Activated naive CD8-positive, alpha-beta T cell treated with anti-CD3 and anti-CD28 coated beads, Interleukin-2, amount 50 U/mL, for 24 hours (primary cell): ENCODE measurements at places on chromosomes 3 and 15.

- DNase-seq: no peak
These were observed 21.5 kb upstream of the ZNF609 start for GRCh38 chr15:64438653-64439447.

DNA sequence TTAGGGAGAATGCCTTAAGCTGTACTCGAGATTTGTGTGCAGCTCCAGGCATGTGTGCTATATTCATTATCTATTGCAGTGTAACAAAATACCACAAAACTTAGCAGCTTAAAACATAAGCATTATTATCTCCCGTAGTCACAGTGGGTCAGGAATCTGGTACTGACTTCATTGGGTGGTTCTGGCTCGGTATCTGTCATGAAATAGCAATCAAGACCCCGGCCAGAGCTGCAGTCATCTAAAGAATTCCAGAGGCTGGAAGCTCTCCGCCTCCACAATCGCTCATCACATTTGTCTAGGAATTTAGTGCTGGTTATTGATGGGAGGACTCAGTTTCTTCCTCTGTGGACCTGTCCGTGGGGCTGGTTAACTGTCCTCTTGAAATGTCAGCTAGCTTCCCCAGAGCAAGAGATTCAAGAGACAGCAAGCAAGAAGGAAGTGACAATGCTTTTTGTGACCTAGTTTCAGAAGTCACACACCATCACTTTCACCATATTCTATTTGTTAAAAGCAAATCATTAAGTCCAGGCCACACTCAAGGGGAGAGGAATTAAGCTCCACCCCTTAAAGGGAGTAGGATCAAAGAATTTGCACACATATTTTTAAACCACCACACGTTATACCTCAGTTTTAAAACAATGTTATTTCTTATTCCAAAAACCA is 76.1 kb downstream of the TOP2B start:
- DNase-seq: no peak

DNA sequence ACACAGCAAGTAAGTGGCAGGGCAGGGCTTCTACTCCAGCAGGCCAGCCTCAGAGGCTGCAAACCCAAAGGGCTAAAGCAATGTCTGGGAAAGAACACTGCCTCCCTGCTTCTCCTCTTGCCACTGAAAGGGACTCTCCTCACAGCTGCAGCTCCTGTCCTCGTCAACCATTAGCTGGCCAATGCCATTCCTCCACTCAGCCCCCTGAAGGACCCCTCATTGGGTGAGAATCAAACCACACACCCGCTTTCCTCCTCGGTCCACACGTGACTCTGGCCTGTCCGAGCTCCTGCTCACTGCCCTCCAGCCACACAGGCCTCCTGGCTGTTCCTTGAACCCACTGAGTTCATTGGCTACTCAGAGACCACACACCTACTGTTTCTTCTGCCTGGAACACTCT is 253.7 kb upstream of the TLE3 start:
- no peak for DNase-seq

DNA sequence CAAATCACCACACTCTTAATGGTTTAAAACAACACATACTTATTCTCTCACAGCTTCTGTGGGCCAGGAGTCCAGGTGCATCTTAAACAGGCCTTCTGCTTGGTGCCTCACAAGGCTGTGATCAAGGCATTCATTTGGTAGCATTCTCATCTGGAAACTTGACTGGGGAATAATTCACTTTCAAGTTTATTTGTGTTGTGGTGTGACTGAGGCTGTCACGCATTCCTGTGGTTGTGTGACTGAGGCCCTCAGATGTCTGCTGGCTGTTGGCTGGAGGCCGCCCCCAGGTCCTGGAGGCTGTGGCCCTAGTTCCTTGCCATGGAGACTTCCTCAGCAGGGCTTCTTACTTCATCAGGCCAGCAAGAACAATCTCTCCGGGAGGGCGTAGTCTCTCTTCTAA is 16.9 kb upstream of the FAM3D start:
- DNase-seq: peak; percentile 8

DNA sequence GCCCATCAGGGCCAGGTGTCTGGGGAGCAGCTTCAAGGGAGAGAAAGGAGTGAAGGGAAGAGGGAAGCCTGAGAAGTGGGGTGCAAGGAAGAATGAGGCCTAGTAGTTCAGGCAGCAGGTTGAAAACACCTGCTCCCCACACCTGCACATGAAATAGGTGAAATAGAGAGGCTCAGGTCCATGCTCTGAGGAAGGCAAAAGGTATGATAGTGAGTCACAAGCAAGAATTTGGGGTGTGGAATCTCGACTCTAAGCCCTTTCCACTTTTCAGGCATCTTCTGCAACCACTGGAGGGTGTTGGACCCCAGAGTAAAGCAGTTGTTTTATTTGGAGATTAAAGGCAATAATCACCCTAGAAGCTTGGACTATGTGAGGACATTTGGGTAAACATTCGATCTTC is 157.5 kb downstream of the CTNNB1 start:
- no peak for DNase-seq

DNA sequence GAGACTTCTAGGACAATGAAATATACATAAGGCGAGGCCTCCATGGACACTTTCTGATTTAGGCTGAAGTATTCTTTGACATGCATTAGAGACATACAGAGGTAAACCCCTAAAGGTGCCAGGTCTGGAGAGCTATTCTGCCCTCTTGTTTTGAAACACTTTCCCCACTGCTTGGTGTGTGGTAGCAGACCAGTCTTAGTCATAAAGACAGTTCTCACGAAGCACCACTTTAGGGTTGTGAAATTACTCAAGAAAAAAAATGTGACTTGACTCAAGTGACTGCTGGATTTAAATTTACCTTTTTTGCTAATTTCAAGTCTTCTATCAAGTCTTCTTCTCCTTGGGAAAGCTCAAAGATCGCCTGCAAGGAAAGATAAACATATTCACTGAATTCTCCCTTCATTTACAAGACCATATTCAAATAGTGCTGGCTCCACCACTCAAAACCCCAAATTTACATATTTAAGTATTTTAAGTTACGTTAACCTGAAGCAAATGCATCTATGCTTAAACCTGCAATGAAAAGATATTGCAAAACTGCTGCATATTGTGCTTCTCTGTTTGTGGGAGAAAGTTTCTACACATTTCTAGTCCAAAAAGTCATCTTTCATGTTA is 48.4 kb downstream of the ARHGEF3 start:
- DNase-seq: no peak

GRCh38 chr3:194344012-194344411 is 7.1 kb downstream of the CPN2 start:
- peak; percentile 82 for DNase-seq

- no peak for DNase-seq
These were observed 40.3 kb downstream of the SLC6A20 start for GRCh38 chr3:45756055-45756454.

DNA sequence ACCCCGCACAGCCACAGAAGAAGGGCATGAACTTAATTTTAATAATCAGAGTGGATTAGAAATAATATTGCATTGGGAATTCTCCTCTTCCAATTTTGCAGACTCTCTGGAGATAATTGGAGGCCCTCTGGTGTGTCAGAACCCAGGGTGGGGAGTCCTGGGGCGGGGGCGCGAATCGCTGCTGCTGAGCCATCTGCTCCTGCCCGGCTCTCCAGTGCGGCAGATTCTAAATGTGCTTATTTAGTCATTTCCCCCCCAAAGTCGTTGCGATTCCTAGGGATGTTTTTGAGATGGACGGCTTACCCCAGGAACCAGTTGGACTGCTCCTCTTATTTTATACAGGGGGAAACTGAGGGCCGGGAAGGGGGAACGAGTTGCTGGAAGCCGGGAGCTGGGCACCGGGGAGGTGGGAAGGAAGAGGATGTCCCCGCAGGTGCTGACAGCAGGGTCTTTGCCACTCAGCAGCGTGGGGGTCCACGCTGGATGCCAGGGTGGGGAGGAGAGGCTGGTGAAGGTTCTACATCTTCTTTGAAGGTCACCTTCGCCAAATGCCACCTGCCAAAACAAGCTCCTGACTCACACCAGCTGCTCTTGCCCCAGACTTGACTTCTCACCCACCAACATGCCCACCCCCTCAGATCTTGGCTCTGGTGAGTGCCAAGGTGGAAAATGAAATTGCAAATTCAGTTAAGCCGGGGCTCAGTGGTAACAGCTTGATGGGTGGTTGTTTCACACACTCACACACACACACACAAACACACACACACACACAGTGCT is 91.3 kb upstream of the PRR23E start:
- DNase-seq: no peak

GRCh38 chr3:189766416-189766815 is 135.2 kb downstream of the TP63 start:
- DNase-seq: no peak

GRCh38 chr3:157063926-157064325 is 96.0 kb downstream of the CCNL1 start:
- DNase-seq: no peak

- DNase-seq: no peak
These were observed 36.7 kb upstream of the MBNL1 start for GRCh38 chr3:152232001-152232400.

DNA sequence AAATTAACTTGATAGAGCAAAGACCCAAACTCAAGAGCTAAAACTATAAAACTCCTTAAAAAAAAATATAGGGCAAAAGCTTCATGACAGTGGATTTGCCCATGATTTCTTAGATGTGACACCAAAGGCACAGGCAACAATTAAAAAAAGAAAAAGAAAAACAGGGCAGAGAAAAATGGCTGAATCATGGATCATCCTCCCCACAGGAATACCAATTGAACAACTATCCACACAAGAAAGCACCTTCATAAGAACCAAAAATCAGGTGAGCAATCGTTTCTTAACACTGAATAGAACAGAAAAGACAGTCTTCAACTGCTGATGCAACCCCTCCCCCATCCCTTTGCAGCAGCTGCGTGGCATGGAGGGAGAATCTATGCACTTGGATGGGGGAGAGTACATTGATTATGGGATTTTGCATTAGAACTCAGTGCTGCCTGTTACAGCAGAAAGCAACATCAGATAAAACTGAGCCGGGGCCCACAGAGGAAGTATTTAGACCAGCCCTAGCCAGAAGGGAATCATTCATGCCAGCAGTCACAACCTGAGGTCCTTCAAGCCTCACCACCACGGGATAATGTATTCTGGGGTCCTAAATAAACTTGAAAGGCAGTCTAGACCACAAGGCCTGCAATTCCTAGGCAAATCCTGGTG is 15.7 kb downstream of the C3orf33 start:
- no peak for DNase-seq

GRCh38 chr3:81968658-81969057 is 207.2 kb upstream of the GBE1 start:
- DNase-seq: no peak

GRCh38 chr3:167675848-167676247 is 22.1 kb upstream of the WDR49 start:
- no peak for DNase-seq

DNA sequence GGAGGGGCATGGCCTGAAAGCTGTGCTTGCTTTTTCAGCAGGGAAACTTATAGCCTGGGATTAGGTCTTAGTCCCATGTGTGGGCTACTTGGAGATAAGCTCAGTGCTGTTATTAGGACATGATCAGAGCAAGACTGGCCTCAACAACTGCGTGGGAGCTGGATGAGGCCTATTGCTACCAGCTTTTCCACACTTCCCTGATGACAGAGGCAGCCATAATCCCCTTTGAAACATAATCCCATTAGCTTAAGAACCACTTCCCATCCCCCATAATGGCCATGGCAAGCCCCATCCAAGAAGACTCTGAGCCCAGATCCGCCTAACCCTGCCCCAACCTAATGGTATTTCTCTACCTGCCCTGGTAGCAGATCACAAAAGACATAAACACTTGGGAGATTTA is 26.6 kb upstream of the GK5 start:
- DNase-seq: no peak

DNA sequence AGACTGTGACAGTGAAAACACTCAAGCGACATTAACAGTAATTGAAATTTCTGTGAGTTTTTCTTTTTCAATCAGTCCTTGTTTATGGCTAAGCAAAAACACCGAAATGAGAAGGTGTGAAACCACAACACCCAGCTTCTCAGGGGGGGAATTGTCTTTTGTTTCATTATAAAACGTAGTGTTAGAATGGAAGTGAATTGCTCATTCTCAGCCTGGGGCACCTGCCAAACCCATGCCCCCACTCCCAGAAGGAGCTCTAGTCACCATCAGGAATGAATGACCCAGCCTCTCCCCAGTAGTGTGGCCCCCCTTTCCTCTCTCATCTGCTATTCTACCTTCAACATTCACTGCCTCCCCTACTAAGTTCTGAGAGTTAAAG is 185.8 kb upstream of the CFAP20DC start:
- DNase-seq: peak; percentile 10

DNA sequence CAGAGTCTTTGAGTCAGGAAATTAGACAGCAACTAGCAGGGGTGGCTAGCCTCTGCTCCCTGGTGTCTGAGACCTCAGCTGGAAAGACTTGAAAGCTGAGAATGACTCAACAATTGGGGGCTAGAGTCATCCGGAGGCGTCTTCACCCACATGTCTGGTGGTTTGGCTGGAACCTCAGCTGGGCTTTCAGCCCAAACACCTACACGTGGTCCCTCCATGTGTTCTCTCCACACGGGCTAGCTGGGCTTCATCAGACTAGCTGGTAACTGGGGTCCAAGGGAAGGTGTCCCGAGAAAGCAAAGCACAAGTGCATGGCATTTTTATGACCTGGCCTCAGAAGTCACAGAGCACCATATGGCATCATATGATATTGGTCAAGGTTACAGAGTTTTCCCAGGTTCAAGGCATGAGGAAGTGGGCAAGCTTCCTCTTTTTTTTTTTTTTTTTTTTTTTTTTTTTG is 19.9 kb upstream of the ABHD2 start:
- peak; percentile 72 for DNase-seq

- no peak for DNase-seq
These were observed 161.4 kb upstream of the IQSEC1 start for GRCh38 chr3:13234666-13235065.

GRCh38 chr3:27208961-27209616 is 160.1 kb downstream of the NEK10 start:
- no peak for DNase-seq

- DNase-seq: no peak
These were observed 53.6 kb downstream of the PGPEP1L start for GRCh38 chr15:98953968-98954367.

DNA sequence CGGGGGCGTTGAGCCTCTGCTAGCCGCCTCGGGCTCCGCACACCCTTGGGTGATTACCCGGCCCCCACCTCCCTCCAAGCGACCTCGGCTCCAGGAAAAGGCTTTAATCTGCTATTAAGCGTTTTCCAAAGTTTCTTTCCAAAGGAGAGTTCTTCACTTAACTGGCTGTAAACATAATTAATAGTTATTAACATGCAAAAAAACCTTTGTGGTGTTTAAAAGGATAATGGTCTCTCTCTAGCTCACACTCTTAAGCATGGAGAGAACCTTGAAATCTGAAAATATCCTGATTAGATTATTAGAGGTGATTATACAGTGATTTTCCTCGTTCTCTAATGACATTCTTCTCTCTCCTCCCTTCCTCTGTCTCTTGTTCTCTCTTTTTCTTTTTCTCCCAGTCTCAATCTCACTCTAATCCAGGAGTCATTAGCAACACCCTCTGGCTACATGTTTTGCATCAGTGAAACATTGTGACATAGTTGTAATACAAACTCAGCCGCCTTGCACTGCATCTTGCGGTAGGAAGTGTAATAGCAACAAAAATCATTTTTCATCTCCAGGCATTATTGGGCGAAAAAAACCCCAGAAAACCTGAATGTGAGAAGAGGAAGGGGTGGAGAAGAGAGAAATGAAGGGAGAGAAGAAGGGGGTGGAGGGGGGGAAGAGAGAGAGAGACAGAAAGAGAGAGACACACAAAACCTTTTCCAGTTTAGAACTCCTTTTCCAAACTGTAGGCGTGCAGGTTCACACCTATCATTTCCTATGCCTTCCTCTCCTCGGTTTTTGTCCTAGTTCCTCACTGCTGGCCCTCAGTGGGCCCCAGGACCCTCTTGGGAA is 24.4 kb downstream of the NR2F2 start:
- no peak for DNase-seq
